ENCODE measurements at places on chromosomes 2 and 18.

GRCh38 chr2:205273148-205273547 lies 409.2 kb upstream of the NRP2 start:
- DNase-seq = no peak

- DNase-seq = no peak
Measured at GRCh38 chr2:179793238-179793637, 68.2 kb downstream of the ZNF385B start.

DNA sequence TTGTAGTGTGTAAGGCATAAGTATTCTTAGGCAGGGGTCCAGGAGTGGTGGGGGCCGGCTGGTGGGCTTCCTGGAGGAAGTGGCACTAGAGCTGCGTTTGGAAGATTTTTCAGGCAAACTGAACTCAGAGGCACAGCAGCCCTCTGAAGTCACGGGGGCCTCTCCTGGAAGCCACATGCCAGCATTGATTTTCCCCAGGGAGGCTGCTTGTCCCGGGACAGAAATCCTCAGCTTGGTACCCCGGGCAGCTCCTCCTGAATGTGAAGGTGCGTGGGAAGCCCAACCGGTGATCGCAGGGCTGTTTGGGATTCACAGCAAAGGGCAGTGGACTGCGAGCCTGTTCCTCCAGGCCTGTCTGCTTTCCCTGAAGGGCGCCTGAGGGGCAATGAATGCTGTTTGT lies 1.6 kb upstream of the PDIA6 start:
- no peak for DNase-seq

- no peak for DNase-seq
Measured at GRCh38 chr2:154263206-154263605, 391.5 kb downstream of the GALNT13 start.

- DNase-seq = no peak
Measured at GRCh38 chr2:42575458-42576064, 7.1 kb downstream of the MTA3 start.

DNA sequence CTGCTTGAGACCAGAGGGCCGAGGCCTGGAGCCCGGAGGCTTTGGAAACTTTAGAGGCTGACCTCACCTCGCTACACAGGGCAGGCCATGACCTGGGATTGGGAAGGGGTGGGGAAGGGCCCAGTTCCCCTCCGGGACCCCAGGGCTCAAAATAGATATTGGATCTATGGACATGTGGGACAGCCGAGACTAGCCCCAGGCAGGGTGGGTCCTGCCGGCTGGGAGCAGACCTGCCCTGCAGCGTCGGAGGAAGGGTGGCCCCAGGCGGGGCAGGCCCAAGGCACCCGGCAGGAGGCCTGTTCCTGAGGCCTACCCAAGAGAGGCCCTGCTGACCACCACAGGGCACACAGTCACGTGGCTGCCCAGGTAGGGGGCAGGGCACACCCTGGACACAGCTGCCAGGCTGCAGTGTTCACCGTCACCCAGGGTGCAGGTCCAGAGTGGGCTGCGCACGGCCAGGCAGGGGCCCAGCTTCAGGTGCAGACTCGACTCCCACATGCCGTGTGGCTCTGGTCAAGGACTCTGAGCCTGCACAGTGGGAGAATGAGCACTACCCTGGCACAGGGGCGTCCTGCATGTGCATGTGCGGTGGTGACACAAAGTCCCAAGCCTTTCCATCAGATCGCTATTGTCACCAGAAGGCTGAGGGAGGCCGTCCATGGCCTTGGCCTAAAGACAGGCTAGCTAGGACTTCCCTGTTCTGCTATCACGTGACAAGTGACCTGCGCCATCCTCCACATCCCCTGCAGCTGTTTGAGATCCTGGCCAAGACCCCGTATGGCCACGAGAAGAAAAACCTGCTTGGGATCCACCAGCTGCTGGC lies 13.2 kb downstream of the ANO7 start:
- no peak for DNase-seq

DNA sequence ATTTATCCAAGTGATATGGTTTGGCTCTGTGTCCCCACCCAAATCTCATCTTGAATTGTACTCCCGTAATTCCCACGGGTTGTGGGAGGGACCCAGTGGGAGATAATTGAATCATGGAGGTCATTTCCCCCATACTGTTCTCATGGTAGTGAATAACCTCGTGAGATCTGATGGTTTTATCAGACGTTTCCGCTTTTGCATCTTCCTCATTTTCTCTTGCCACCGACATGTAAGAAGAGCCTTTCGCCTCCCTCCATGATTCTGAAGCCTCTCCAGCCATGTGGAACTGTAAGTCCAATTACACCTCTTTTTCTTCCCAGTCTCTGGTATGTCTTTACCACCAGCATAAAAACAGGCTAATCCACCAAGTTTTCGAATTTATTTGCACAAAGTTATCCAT lies 20.3 kb upstream of the CHST10 start:
- no peak for DNase-seq

- DNase-seq = no peak
Measured at GRCh38 chr2:48414980-48415835, 114.7 kb upstream of the STON1 start.

GRCh38 chr2:5519286-5519685 lies 172.9 kb upstream of the SOX11 start:
- DNase-seq = no peak

- no peak for DNase-seq
Measured at GRCh38 chr2:85472261-85472660, 53.7 kb downstream of the SH2D6 start.

DNA sequence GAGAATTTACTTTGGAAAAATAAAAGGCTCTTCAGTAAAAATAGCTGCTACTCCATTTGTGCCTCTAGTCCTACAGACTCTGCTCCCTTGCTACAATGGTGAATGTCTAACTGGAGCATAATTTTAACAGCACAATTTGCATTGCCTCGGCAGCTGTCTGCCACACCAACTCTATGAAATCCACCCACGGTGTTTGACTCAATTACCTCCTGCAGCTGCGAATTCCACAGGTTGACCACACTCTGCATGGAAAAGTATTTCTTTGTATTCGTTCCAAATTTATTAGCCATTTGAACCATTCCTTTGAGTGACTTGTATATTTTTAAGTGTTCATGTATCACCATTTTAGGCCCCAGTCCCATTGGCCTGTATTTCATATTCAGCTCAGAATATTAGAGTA lies 182.1 kb upstream of the CCDC68 start:
- DNase-seq = no peak

- no peak for DNase-seq
Measured at GRCh38 chr2:170170281-170171040, 7.5 kb upstream of the MYO3B start.

DNA sequence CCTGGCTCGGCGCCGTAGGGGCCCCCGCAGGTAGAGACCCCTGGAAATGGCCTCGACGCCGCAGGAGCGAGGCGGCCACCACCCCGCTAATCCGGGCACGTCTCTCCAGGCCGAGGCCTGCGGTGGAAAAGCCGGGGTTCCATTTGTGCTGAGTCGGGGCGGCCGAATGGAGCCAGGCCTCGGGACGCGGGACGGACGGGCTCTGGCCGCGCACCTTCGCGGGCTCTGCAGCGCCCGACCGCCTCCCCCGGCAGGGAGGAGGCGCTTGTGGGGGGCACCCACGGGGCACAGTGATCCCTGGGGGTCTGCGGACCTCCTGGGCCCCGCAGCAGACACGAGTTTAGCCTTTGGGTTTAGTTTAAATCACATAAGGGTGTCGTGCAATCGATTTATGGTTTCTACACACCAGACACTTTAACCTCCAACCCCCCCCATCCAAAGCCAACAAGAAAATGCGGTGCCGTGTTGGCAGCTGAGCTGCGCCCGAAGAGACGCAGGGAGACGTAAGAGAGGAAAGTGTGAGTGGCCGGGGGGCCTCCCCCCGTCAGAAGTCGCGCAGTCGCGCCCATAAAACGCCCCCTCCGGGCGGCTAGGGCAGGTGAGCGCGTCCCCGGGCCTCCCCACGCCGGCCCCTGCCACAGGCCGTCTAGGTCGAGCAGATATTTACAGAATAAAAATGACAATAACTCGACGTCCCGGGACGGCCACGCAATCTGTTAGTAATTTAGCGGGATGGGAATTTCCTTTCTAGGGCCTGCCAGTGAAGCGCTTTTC lies 1.0 kb upstream of the NFATC1 start:
- peak; percentile 81 for DNase-seq

DNA sequence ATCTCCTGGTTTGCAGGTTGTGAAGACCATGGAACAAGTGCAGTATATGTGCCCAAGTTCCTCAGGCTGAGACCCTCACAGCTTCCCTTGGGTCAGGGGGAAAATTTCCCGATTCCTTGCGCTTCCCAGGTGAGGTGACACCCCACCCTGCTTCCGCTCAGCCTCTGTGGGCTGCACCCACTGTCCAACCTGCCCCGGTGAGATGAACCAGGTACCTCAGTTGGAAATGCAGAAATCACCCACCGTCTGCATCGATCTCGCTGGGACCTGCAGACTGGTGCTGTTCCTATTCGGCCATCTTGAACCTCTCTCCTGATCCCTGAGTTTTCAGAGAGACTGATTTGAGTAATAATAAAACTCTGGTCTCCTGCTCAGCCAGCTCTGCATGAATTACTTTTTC lies 30.6 kb downstream of the CHCHD5 start:
- DNase-seq = no peak

DNA sequence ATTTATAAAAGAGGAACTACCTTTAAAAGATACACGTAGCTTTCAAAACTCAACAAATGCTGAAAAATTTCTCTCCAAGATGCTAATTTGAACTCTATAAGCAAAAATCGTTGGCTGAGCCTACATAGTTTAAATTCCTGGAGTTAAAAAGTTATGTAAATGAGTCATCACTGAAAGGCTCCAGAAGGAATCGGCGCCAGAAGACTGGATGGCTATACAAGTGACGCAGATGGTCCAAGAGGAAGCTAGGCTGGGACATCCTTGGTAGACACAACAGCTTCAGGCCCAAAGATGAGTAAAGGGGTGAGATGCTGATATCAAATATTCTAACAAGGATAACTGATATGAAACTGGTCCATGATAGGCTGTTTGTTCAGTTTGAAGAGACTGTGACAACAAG lies 22.8 kb upstream of the DNAH6 start:
- DNase-seq = no peak

DNA sequence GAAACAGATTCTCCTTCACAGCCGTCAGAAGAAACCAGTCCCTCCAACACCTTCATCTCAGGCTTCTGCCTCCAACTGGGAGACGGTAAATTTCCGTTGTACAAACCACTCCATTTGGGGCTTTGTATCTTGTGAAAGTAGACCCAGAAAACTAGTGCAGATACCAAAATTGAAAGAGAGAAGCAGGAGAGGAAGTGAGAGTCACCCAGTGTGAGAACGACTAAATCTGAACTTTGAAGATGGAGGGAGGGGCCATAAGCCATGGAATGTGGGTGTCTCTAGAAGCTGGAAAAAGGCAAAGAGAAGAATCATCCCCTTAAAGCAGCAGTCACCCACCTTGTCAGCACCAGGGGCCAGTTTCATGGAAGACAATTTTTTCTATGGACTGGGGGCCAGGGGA lies 88.3 kb upstream of the LRATD1 start:
- DNase-seq = no peak

- no peak for DNase-seq
Measured at GRCh38 chr2:237723602-237724001, 75.0 kb upstream of the RBM44 start.

DNA sequence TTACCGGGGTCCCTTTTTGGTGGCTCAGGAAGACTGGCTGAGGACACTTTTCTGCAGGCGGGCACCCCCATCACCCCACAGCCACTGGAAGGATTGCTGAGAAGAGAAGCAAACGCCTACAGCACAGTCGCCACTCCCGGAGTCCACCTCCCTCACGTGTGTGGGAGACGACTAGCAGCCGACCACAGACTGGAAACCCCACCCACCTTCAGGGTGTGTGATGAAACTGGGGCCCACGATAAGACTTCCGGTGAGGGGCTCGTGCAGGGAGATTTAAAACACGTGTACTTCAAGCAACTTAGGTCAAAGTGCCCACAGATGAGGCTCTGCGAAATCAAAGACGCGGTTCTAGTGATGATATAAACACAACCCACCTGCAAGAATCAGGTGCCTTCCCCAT lies 26.3 kb downstream of the MBP start:
- peak; percentile 75 for DNase-seq

- no peak for DNase-seq
Measured at GRCh38 chr18:36322408-36322728, 24.9 kb downstream of the FHOD3 start.

- DNase-seq = no peak
Measured at GRCh38 chr2:121473512-121473911, 57.2 kb upstream of the RNU4ATAC start.

DNA sequence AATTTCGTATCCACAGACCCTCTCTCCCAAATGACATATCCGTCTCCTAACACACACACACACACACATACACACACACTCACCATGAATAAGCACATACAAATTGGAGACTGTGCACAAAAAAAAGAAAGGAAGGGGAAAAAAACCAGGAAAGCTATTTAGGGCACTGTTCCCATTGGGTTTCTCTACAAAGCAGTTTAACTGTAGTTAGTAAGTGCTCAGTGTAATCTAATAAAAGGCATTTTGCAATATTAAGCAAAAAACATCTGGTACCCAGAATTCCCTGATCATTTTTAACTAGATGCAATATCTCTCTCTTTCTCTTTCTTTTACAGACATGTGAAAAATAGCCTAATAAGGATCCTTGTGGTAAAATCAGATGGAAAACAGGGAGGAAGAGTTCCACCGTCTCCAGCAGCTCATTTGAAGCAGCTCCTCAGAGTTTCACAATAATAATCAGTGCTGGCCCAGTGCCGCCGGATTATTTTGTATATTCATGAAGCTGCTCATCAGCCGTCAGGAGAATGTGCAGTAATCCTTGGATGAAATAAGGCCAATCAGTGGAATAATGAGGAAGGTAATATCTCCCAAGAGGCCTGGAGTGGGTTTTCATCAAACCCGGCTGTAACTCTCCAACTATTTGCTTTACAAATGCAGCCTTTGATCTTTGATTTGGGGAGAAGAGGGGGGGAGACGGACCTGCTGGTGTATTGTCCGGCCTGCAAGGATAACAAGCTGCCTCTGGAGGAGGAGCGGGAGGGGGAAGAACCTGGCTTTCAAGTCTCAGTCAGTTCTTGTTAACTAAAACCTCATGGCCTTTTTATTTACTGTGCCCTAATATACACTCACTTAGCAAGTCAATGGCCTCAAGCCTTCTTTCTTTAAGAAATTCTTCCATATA lies 227.6 kb upstream of the SMIM21 start:
- no peak for DNase-seq

GRCh38 chr2:203887677-203888076 lies 20.1 kb downstream of the CTLA4 start:
- no peak for DNase-seq

GRCh38 chr18:12946549-12947284 lies 1.1 kb upstream of the SEH1L start:
- DNase-seq = no peak

DNA sequence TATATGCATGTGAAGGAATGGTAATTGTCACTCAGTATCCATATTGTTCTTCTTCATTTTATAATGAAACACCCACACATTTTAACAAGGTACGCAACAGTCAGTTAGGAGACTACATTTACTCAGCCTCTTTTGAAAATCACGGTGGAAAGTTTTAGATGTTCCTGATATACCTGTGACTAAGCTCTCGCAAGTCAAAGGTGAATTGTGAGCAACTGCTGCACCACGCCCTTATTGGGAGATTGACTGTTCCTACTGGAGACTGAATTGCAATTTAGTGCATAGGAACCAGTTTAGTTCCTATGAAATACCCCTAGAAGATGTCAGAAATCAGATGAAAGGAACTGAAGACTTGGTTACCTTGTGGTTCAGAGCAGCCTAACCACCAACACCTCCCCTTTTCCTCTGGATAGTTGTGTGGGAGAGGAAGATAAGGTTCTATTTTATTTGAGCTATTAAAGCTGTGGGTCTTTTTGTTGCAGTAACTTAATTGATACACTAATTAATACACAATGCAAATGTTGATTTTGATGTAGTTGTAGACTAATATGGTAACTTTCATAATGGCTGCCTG lies 1280.5 kb upstream of the CDH2 start:
- DNase-seq = no peak

- no peak for DNase-seq
Measured at GRCh38 chr2:99414566-99414965, 75.3 kb downstream of the REV1 start.
